Activated CD4-positive, CD25-positive, alpha-beta regulatory T cell treated with anti-CD3 and anti-CD28 coated beads, Interleukin-2, amount 50 U/mL, for 24 hours (primary cell): ENCODE measurements at places on chromosomes 1 and 21.
A peak's percentile ranks its signal among the peaks of the same experiment; 100 is the strongest.

- no peak for ATAC-seq
These were observed 1.5 kb downstream of the C1orf159 start for GRCh38 chr1:1114431-1114830.

- peak; percentile 62 for ATAC-seq
These were observed 18.7 kb upstream of the F5 start for GRCh38 chr1:169604781-169605560.

- no peak for ATAC-seq
These were observed 122.3 kb upstream of the ADAR start for GRCh38 chr1:154730259-154730658.

- no peak for ATAC-seq
These were observed 210.3 kb downstream of the ST6GALNAC3 start for GRCh38 chr1:76284842-76285241.

DNA sequence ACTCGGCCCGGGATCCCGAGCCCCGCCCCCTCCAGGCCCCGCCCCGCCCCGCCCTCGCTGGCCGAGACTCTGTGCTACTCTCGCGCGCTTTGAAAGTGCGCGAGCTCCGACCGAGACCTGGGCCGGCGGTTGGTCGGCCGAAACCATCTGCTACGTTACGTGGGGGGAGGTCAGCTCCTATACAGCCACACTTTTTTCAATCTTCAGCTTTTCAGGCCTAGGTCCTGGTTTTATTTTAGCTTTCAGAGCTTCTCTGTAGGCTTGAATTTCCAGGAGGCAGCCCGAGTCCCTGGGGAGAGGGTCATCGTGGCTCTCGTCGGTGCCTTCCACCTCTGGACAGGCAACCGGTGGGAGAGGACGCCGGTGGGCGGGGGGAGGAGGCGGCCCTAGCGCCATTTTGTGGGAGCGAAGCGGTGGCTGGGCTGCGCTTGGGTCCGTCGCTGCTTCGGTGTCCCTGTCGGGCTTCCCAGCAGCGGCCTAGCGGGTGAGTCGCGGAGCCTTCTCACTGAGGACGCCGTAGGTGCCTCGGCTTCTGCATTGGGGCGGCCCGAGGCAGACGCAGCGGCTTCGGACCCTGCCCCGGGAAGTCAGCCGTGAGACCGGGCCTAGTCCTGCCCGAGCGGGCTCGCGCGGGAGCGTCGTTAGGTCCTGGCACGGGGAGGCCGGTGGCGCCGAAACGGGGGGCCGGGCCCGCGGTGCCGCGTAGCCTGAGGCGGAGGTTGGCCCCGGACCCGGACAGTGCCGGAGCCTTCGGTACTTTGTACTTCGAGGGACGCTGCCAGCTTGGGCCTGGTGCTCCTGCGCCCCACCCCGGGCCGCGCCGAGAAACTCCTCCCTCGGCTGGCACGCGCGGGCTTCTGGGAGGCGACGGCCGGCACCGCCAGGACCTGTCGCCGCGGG, at the start of gene TARDBP:
Gene TARDBP (plus strand): TSS at position 395 of the 900 bp plus-strand sequence. CDS start 1,074 bp downstream, outside the sequence.
- ATAC-seq: peak; percentile 87

DNA sequence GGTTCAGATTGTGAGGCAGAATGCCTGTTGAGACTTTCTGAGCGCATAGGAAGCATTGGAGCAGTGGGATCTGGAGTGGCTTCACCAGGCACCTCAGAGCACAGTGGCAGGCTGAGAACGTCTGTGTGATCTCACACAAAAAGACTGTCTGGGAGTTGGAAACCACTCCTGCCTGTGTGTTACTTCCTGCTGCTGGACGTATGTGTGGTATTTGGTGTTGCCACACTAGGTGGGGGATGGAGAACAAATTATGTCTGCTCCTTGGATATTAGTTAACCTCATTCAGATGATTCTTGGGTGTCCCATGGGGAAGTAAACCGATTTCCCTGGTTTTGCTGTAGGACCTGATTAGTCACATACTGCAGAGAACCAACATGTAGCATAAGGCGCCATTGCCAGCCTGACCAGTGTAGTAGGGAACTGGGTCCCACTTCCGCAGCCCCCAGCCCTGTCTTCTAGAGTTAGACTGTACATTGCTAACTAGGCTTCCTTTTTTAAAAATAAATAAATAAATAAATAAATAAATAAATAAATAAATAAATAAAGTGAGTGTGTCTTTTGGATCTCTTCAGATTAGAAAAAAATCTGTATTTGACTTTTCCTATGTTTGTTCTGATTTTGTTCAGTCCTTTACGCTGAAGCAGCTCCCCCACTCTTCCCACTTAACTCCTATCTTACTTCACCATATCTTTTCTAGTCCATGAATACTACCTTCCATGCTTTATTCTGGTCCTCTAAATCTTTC, 26.9 kb downstream of the UCK2 start:
- no peak for ATAC-seq

GRCh38 chr1:155591770-155592169, 18.2 kb upstream of the MSTO1 start:
- peak; percentile 55 for ATAC-seq

- no peak for ATAC-seq
These were observed 75.5 kb upstream of the PDC start for GRCh38 chr1:186536273-186536890.

DNA sequence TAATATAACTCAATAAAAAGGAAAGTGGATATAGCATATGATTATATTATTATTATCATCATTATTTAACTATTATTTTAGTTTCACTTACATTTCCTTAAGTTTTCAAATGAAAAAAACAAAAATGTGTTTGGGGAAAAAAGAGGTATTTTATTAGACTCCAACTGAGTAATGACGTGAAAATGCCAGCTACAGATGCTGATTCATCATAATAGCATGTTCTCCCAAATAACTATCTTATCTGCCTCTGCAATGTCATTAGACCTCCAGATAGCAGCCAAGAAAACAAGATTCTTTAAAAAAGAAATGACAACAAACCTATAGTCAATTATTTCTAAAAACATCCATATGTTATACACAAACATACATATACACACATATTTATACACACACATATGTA, 1071.9 kb upstream of the TMPRSS15 start:
- no peak for ATAC-seq

DNA sequence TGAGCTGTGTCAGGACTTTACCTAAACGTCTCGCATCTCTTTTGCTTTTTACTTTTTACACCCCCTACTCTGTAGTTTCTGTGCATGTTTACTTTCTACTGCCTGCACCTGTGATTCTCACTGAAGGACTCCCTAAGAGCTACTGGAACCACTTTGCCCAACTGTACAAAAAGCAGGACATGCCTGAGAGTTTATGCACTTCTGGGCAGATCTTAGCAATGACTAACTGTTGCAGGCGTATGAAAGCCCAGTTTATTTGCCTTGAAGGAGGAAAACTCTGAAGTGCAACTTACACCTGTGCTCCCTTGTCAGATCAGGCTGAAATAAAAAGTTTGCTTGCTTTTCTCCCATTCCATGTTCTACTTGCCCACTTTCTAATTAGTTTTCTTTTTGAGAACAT, 467.0 kb upstream of the USP24 start:
- no peak for ATAC-seq

DNA sequence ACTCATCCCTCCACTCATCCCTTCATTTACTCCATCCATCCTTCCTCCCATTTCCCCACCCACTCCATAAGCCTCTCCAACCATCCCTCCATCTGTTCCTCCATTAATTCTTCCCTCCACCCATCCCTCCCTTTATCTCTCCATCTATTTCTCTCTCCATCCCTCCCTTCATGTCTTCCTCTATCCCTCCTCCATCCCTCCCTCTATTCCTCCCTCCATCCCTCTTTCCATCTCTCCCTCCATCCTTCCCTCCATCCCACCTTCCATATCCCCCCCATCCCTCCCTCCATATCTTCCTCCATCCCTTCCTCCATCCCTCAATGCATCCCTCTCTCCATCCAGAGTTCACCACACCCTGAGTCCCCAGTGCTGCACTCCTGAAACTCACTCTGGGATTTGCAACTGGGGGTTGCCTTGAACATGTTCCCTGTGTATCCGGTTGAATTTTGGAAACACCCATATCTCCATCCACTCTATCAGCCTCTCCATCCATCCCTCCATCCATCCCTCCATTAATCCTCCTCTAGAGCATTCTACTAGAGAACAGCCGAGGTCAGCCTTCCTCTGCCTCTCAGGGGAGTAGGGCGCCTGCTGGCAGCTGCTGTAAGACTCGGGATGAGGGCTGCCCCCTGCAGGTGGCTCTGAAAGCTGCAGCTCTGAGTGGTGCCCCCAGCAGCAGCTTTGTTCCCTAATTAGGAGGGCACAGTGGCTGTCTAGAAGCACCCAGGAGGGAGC, 39.4 kb downstream of the ABCG1 start:
- peak; percentile 91 for ATAC-seq

- ATAC-seq: no peak
These were observed at the start of gene MNDA for GRCh38 chr1:158830904-158831507. Gene MNDA, plus strand, starts transcription at chr1:158831351. Its CDS starts 10,803 bp downstream, at chr1:158842154.

DNA sequence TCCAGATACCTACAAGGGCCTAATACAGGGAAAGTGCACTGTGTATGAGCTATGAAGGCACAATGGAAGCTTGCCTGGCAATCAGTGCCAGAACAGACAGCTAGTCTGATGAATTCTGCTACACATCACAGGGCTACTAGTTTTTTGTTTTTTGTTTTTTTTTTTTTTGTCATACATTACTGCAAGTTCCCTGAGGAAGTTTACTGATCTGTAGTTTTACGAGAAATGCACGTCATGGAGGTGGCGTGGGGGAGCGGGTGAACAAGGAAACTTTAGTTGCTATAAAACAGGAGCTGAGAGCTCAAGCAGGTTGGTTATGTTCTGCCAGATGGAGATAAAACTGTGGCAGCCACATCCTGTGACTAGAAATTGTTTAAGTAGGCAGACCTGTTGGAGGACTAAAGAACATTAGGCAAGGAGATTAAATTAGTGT, 17.7 kb downstream of the PTPRC start:
- peak; percentile 21 for ATAC-seq

- ATAC-seq: no peak
These were observed 11.1 kb downstream of the ACOT11 start for GRCh38 chr1:54559111-54559548.

DNA sequence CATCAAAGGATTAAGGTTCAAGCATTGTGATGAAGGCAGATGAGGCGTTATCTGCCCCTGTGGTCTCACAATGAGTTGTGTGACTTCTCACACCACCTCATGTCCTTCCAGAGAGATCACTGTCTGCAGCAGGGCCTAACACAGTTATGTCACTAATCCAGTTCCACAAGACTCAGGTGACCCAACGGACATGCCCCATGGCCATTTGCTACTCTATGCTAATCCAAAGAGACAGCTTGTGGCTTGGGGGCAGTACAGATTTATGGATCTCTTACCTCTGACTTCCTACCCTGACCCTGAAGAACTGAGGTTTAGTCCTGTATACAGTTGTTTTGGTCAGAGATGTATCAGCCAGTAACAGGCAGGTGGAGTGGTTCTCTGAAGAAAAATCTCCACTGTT, 147.1 kb downstream of the GLUL start:
- no peak for ATAC-seq

DNA sequence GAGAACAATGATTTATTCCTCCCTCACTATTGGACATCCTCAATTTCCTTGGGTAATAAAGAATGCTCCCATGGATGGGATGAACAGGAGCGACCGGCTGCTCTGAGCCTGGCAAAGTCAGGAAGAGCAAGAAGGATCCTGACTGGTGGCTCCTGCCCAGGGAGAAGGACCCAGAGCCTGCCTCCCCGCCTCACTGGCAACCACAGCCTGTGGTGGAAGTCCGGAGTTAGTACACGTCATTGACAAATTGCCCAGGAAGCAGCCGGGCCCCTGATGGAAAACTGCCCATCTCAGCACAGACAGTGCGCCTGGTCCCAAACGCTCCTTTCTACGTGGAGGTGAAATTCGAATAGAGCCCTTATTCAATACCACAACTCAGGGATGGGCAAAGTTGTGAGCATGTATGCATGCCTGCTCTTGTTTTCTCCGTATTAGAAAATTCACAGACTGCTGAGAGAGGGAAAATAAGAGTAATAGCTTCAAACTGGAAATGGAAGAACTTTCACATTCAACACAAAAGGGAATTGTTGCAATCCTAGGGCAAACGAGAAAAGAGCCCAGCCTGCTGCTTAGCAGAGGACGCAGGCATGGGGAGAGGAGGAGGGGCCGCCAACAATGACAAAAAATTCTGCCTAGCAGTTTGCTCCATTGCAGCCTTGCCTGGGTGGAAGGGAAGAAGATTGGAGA, 397.1 kb upstream of the VAMP3 start:
- no peak for ATAC-seq

DNA sequence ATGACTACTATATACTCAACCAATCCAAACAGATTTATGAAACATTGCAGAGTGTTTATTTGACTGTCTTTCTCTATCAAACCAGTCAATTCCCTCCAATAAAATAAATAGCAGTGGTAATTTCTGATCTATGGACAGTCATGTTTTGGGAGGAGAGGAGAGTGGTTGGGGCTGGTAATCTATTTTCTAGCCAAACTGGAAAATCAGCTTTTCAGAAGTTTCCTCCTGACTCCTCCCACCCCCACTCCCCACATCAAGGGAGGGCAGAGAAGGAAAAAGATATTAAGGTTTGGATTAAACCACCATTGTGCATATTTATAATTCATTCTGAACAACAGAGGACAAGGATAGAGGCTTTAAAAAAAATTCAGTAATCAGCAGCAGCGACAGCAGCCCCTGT, 69.4 kb upstream of the SOX13 start:
- no peak for ATAC-seq

DNA sequence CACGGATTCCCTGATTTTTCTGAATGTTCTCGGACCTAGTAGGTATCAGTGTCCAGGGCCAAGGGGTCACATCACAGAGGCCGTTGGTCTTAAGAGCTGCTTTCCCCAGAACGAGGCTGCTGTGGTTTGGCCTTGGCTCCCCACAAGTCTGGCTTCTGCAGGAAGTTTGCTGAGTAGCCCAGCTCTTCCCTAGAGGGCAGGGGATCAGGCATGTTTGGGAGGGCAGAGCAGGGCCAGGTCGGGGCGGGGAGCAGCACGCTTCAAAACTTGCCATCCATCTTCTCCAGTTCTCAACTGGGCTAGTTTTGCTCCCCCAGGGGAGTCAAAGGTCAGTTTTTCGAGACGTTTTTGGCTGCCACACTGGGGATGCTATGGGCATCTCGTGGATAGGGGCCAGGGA, 37.0 kb downstream of the MAN1C1 start:
- ATAC-seq: no peak

DNA sequence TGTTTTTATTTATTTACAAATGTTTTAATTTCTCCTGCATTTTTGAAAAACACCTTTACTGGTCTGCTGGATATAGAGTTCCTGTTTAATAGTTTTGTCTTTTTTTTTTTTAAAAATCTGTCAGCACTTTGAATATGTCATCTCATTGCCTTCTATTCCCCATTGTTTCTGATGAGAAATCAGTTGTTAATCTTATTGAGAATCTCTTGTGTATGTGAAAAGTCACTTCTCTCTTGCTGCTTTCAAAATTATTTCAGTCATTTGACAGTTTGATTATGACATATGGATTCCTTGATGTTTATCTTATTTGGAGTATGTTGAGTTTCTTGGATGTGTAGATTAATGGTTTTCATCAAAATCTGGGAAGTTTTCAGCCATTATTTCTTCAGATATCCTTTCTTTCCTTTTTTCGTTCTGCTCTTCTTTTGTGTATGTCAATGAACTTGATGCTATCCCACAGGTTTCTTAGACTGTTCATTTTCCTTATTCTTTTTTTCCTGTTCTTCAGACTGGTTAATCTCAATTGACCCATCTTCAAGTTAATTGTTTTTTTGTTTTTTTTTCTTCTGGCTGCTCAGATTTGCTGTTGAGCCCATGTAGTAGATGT, 51.2 kb upstream of the CCDC190 start:
- ATAC-seq: no peak

- ATAC-seq: peak; percentile 85
These were observed 1719.5 kb downstream of the MRPL39 start for GRCh38 chr21:23887725-23888306.

GRCh38 chr21:15134701-15135470, 70.1 kb upstream of the NRIP1 start:
- ATAC-seq: no peak
